Hematopoietic multipotent progenitor cell treated with erythropoietin and hydrocortisone succinate and interleukin-3 and kit ligand, for 8 days (in vitro differentiated cells): ENCODE measurements at places on chromosomes 4 and X.

GRCh38 chrX:15864023-15864422 lies 9.4 kb upstream of the AP1S2 start:
- no peak for DNase-seq

DNA sequence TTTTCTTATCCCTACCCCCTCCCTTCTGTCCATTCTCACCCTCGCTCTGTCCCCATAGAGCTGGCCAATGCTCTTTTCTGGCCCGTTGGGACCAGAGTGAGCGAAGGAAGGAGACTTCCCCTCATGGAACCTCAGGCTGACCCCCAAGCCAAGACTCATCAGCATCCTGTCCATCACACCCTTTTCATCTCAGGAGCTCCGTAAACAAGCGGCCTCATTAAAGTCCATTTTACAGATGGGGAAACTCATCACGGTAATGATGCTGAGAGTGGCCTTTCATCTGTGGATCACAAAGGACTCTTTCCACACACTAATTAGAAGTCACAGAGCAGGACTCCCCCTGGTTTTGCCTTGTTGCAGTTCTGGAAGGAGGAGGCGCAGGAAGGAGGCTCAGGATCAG lies 67.4 kb upstream of the SLC34A2 start:
- DNase-seq: no peak

DNA sequence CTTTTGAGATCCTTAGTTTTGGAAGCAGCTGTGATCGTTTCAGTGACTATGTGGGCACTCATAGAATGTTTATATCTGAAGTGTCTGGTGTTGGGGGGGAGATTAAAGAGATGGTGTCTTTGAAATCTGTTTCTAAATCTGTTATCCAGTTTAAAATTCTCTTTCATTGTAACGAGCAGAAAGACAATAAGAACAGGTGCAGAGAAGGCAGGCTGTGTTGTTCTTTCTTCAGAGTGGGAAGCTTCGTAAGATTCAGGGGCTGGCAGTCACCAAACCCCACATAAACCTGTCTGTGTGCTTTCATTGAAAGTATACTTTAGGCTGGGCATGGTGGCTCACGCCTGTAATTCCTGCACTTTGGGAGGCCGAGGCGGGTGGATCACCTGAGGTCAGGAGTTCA lies 16.3 kb upstream of the DHRSX start:
- DNase-seq: no peak

DNA sequence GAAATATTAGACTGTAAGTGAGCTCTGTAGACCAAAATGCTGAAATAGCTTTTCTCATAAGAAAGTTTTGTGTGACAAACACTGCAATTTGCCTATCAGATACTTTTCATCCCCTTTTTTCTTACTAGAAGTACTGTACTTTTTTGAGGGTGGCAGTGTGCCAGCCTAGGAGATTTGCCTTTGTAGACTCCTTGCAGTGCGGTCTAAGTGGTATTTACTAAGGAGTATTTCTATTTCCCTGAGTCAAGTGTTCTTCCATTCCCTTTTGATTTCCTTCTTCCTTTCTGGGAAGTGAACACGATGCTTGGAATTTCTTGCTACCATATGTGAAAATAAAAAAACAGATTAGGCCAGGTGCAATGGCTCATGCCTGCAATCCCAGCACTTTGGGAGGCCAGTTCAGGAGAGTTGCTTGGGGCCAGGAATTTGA lies 34.6 kb downstream of the PDLIM5 start:
- peak; percentile 29 for DNase-seq

GRCh38 chrX:41734530-41734929 lies 10.5 kb downstream of the GPR82 start:
- peak; percentile 21 for DNase-seq

DNA sequence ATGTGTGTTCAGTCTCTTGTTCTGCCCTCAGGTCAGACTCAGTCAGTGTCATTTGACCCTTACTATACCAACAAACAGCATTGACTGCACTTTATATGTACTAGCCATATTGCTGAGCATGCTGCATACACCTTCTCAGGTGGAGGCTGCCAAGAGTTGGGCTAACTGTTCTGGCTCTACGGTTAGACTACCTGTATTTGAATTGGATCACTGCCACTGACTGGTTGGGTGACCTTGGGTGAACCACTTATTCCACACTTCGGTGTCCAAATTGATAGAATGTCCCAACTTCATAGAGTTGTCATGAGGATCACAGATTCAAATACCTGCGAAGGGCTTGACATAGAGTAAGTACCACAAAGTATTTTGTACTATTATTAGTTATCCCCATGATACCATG lies 91.2 kb upstream of the GPR50 start:
- DNase-seq: no peak

GRCh38 chr4:2741626-2742025 lies 14.5 kb downstream of the TNIP2 start:
- no peak for DNase-seq

GRCh38 chrX:20016616-20016945 lies 25.7 kb upstream of the BCLAF3 start:
- DNase-seq: no peak

DNA sequence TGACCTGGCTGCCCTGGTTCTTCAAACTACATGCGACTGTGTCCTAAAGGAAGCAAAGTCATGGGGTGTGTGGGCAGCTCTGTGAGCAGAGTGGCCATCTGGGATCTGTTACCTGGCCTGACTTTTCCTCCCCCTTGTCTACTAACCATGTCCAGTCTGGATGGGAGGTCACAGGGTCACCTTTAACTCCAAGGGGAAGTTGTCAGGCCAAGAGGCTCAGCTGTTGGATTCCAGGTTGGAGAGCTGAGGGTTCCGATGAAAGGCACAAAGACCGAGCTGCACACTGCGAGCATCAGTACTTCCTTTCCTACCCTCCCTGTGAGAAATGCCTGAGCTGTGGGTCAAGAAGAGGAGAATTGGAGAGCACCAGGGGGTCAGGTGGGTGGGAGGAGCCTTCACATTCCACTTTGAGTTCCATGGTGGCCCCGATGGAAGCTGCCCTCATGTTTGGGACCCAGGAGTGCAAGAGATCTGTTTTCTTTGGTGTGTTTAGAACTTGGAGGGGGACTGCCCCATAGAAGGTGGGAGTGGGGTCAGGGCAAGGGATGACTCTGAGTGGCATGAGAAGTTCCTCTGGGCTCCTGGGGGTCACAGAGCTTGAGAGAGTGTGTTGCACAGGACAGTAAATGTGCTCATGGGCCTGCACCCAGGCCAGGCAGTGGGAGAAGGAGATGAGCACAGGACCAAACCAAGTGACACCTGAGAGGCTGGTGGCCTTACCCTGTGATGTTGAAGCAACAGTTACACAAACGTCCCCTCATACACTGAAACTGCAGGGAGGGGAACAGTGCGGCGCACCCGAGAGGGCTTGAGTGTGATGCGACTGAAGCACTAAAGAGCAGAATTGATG lies 36.2 kb downstream of the RGS12 start:
- DNase-seq: no peak

DNA sequence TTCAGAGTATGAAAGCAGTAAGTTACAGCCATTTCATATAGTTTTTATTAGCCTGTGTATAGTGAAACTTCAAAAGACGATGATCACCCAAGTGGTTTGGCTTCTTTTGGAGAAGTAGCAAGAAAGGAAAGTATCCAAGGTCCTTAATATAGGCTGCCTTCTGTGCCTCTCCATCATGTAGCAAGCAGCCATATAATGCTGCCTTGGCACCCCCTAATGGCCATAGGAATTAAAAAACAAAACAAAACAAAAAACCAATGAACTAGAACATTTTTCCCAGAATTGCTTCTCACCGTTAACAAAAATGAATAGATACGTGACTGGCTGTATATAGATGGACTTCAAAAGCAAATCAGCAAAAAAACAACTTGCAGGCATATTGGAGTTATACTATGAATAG lies 18.9 kb downstream of the LAMP2 start:
- peak; percentile 43 for DNase-seq

DNA sequence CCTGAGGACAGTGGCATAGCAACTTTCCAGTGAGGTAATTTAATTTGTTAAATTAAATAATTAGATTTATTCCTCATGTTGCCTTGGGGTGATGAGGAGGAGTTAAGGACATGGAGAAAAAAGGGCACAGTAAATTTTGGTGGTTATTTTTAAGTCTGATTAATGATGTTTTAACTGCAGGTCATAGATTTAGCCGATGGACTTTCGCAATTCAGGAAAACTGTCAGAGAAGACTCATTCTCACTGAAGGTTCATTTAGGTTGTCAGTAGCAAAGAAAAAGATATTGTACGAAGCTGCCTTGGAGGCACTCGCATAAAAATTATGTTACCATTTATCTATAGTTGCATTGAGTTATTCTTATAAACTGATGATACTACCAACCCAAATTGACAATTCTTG lies 164.2 kb upstream of the PITX2 start:
- DNase-seq: no peak

GRCh38 chrX:129556806-129557315 lies 16.8 kb downstream of the OCRL start:
- no peak for DNase-seq

DNA sequence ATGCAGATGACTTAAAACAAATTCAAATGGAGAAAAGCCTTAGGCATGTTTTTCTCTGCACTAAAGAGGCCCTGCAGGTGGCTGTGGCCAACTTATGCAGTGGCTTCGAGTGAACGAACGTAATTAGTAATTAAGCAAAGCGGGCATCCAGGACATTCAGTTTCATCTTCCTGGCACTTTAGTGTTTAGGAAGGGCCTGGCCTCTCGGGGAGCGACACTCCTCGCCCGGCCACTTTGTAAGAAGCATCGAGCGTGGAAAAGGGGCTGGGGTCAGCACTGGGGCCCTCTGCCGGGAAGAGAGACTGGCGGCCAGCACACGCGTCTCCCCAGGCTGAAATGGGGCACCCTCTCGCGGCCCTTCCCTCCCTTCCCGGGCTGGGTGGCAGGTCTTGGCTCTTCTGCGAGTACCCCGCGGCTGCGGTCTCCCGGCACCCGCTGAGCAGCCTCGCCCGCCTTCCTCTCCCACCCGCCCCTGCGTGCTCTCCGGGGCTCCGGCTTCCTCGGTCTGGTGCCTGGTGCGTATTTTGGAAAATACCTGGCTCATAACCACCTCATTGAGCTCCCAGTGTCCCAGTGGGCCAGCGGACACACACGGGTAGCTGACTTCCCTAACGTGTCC lies 677 bp upstream of the CYP4V2 start:
- peak; percentile 57 for DNase-seq
